Stimulated activated CD8-positive, alpha-beta memory T cell treated with anti-CD3 and anti-CD28 coated beads, Interleukin-7, amount 100 ng/mL, for 1 hour (primary cell): ENCODE measurements at places on chromosomes 6 and 20.

DNA sequence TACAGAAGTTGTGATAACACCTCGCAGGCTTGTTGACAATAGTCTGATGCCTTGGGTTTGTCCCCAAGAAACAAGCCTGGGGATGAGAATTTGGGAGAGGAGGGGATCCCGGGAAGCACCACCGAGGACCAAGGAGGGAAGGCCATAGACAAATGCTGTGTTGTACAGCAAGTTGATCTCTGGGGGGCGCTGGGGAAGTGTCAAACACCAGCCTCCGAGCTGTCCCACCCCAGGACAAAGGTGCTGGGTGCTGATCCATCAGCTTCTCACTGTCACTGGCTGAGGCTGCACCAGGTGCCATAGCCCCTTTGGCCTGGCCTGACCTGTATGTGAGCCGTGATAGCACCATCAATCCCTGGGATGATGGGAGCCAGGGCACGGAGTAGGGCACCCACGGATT, 64.0 kb downstream of the SYNDIG1 start:
- DNase-seq, result no peak

GRCh38 chr6:132365281-132365907, 35.9 kb downstream of the MOXD1 start:
- DNase-seq, result no peak

- no peak for DNase-seq
These were observed 347.1 kb upstream of the MANEA start for GRCh38 chr6:95230071-95230740.

DNA sequence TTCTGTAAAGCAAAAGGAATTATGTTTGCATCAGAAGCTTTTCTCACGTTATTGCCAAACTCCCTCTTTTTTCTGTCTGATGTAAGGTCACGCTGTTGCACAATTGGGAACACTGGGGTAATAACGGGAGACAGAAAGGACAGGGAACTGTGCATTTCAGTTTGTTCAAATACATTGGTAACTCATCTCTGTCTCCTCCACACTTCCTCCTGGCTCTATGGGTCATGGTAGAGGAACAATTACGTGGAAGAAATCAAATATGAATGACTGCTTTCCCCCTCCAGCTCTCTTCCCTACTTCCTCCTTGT, 132.2 kb upstream of the TNFAIP3 start:
- DNase-seq, result no peak
